ENCODE measurements at places on chromosomes 7 and 10.

- no peak for DNase-seq
Observed at GRCh38 chr10:38143587-38143986, 49.5 kb downstream of the ZNF37A start.

DNA sequence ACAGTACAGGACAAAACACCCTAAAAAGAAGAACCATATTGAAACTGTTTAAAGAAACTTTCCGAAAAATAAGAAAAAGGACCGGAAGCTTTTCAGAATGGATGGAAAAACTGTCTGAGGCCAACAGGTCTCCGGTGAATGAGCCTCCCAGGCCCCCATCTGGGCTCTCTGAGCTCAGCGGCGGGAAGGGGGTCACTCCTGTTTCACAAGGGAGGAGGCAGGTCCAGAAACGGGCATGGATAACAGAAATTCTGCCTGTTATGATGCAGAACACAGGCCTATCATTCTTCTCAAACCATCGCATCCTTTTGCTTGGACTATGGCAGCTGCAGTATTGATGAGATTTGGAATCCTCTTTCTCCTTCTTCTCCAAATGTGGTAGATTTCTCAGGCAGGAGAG lies 58.9 kb upstream of the SHH start:
- DNase-seq = no peak

GRCh38 chr10:14129770-14130169 lies 201.0 kb downstream of the FRMD4A start:
- DNase-seq = no peak

DNA sequence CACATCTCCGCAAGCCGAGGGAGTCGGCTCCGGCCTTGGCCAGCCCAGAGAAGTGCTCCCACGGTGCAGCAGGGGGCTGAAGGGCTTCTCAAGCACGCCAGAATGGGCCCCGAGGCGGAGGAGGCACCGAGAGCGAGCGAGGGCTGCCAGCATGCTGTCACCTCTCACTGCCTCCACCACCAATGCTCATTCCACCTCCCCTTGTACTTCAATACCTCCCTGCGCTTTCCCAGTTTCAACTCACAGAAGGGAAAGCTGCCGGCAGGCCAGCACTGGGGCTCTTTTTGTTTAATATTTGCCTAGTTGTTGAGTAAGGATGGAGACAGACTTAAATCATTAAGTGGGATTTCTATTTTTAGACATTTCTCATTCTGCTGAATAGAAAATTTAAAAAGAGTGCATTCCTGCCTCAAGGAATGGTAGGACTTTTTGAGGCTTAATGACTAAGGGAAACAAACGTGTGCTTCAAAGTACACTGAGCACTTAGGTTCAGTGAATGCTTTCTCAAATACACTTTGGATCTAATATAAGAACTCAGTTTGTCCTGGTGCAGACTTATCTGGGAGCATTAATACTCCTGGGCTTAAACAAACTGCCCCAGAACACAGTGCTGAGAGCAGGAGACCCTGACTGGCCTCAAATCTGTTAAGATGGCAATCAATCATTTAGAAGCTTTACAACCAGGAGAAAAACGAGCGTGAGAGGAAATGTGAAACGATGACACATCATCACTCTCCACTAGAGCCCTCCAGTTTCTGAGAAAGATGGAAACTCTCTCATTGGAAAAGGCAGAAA lies 131.2 kb downstream of the RALA start:
- no peak for DNase-seq

- no peak for DNase-seq
Observed at GRCh38 chr7:159070431-159071148, 74.1 kb downstream of the VIPR2 start.

GRCh38 chr7:133703547-133703946 lies 423.6 kb upstream of the LRGUK start:
- no peak for DNase-seq

- DNase-seq = no peak
Observed at GRCh38 chr7:104967595-104967994, 46.4 kb upstream of the KMT2E start.

DNA sequence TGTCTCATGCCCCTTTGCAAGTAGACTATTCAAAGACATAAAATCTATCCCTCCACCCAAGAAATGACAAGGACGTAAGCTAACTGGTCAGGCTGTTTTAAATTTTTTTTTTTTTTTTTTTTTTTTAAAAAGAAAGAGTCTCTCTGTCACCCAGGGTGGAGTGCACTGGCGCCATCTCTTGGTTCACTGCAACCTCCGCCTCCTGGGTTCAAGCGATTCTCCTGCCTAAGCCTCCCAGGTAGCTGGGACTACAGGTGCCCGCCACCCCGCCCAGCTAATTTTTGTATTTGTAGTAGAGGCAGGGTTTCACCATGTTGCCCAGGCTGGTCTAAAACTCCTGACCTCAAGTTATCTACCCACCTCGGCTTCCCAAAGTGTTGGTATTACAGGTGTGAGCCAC lies 11.2 kb downstream of the TRA2A start:
- DNase-seq = no peak

DNA sequence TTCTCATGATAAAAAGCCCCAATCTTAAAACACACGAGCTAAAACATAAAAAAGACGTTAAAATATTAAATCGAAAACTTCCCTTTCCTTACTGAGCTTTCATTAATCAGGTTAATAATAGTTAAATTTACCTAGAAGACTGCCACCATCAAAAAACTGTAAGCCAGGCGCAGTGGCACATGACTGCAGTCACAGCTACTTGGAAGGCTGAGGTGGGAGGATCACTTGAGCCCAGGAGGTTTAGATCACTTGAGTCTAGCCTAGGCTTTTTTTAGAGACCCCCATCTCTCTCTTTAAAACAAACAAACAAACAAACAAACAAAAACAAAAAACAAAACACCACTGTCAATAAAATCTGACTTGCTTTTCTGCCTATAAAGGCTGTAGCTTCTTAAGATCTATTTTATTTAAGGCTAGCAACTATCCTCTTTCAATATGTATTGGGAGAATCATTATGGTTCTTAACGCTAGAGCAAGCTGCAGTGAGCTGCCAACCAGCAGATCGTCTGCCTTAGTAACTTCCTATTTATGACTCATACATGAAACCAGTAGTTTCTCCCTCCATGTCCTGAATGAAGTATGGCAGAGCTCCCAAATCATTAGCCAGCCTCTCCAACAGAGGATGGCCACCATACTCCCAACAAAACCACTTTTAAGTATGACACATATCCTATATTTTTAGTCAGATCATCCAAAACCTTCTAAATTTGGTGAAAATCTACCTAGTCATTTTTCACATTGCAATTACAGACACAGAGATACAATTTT lies 163.7 kb downstream of the SRPK2 start:
- no peak for DNase-seq

- DNase-seq = no peak
Observed at GRCh38 chr10:96360331-96360730, 1.5 kb upstream of the OPALIN start.

DNA sequence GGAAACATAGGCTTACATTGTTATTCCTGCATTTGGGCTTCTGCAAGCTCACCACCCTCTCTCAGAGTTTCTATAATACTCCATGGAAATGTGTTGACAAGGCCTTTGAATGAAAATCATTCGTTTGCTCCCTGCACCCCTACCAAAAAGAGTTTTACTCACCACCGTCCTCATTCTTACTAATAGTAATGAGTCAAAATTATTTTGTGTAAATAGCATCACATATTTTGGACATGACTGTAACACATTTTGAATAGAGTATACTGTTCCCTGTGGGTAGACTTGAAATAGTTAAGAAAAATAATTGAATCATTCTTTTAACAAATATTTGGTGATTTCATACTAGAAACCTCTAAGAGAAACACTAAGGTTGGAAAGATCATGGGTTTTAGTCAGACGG lies 84.6 kb downstream of the AKAP9 start:
- no peak for DNase-seq

- no peak for DNase-seq
Observed at GRCh38 chr7:138654616-138655015, 46.5 kb downstream of the SVOPL start.

DNA sequence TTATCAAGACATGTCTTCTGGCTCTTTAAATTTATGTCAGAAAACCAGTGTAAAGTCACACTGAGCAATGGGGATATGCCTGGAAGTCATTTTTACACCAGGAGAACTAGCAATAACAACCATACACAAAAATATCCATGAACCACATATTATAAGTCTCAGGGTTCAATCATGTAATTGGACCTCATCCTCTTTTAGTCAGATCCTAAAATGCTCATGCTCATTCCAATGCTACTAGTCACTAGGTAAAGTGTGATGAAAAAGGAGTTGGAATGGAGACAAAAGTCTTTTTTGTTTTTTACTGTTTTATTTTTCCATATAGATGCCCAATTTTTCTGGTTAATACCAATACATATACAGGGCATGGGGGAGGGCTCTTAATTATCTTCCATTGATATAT lies 306.1 kb downstream of the DGKB start:
- no peak for DNase-seq

DNA sequence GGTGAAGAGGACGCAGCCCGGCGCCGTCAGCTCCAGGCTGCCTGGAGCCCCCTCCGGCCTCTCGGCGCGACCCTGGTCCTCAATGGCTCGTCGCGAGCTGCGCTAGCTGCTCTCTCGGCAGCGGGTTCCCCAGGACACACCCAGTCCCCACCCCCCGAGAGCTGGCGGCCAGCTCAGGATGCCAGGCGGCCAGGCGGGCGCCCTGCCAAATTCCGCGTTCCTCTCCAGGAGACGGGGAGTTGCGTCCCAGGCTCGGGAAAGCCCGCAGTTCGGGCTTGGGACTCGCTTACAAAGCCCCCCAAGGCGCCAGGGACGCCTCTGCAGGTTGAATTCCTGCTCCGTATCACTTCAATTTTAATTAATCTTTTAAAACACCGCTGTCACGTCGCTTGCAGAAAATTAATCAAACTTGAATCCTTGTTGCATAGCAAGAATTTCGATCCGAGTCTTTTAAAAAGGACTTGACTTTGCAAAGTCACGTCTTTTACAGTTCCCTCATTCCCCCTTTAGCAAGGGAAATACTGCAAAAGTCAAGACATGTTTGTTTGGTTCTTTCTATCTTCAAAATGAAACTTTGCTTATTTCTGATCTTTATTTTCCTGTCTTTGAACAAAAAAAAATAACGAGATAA lies 28.2 kb downstream of the SKIDA1 start:
- DNase-seq = no peak

GRCh38 chr7:65475040-65475726 lies 101.5 kb downstream of the ZNF92 start:
- DNase-seq = no peak

DNA sequence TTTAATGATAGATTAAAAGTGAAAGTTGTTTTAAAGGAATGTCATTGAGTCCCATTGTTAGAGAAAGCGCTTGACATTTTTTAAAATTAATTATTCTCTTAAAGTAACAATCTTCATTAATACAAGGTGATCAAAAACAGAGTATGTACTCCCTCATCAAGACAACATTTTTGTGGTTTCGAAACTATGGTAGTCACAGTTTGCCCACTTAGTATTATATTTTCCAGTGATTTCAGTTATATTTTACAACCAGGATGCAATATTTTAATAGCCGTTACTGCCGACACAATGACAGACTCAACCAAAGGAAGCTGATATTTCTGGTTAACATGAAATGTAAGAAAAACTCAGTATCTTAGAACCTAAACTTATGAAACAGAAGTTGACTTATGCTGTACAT lies 31.3 kb downstream of the MKX start:
- DNase-seq = no peak

GRCh38 chr7:111103678-111104274 lies 12.8 kb downstream of the LRRN3 start:
- no peak for DNase-seq

DNA sequence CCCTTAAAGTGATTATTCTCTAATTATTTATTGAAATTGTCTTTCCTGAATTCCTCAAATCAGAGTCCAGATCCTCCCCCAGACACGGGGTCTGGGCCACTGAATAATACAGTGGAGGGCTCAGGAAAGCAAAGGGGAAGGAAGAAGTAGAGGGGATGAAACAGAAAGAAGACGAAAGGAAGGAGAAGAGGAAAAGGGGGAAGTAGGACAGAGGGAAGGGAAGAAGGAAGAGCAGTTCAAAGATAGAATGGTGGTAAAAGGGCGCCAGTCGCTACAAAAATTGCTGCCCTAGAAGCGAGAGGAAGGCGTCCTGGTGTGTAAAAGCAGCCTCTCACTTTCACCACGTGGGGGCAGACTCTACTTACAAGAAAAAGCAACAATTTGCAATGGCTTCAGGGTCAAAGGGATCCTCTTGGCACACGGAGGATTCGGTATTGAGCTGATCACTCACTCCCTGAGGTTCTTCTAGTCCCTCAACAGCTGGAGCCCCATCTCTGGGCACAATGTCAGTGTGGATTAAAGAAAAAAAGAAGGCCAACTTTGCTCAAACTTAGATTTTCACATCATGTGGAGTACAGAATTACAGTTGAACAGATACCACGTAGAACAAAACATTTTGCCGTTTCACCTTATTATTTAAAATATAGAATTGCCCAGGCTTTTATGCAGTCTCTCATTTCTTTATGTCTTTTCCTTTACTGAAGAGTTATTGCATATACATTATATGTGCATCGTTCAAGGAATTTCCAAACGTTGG lies 31.4 kb upstream of the NPVF start:
- peak; percentile 67 for DNase-seq

DNA sequence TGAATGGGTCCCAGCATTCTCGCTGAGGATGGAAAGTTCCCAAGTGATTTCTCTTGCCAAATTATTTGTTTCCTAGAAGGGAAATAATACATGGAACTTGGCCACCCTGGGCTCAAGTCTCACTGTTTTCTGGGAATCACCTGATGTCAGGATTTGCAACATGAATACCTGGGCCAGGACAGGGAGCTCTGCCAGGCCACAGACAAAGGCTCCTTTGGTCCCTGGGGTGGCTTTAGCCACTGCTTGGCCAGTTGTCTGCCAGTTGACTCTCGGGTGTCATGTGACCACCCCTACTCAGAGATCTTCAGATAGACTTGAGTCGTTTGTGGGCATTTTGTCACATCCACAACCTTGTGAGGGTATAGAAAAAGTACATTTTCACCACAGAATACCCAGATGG lies 258.0 kb upstream of the HABP2 start:
- DNase-seq = no peak

GRCh38 chr7:12913002-12913401 lies 225.6 kb downstream of the ARL4A start:
- no peak for DNase-seq

GRCh38 chr7:81638198-81638597 lies 131.6 kb downstream of the HGF start:
- DNase-seq = no peak

DNA sequence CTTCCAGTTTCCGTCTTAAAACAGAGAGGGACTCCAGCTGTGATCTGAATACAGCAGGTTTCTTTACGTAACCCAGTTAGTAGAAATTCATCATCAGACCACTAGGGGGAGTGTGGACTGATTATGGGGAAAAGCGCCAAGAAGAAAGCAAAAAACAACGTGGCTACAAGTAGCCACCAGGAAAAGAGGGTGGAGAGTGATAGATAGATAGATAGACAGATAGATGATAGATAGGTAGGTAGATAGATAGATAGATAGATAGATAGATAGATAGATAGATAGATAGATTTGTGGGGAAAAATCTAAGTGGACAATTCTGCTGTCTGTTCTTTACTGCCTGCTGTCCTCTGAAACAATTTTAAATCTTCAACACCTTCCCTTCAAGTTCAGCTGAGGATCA lies 12.7 kb upstream of the AKR1B10 start:
- peak; percentile 22 for DNase-seq
